ENCODE measurements at places on chromosomes 11 and 22.
A peak's percentile ranks its signal among the peaks of the same experiment; 100 is the strongest.

GRCh38 chr11:112156956-112157766 lies 6.7 kb downstream of the IL18 start:
- DNase-seq: peak; percentile 30

- no peak for DNase-seq
These were observed 459.3 kb downstream of the BRD1 start for GRCh38 chr22:49368221-49368975.

DNA sequence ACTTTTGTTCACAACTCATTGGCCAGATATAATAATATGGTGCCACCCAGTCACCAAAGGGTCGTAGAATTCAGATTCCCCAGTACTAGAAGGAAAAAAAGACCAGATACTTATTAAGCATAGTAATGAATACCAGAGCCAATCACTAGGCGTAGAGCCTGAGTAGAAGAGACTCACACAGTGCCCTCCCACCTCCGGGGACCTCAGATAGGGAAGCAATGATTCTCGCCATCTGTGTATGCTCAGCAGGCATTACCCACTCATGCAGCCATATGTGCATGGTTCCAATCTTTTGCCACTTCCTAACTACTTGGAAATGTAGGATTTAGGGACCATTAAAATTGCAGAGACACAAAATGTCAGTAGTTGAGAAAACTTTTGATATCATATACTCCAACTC lies 85.3 kb downstream of the C11orf87 start:
- DNase-seq: no peak

- DNase-seq: no peak
These were observed 1.9 kb downstream of the MUC5B start for GRCh38 chr11:1224491-1225385.

- no peak for DNase-seq
These were observed 60.2 kb downstream of the CDKN1C start for GRCh38 chr11:2825261-2825888.

- no peak for DNase-seq
These were observed 227.2 kb downstream of the FAM76B start for GRCh38 chr11:95562196-95562921.

- DNase-seq: no peak
These were observed 395.9 kb upstream of the CCDC90B start for GRCh38 chr11:83681906-83682610.

DNA sequence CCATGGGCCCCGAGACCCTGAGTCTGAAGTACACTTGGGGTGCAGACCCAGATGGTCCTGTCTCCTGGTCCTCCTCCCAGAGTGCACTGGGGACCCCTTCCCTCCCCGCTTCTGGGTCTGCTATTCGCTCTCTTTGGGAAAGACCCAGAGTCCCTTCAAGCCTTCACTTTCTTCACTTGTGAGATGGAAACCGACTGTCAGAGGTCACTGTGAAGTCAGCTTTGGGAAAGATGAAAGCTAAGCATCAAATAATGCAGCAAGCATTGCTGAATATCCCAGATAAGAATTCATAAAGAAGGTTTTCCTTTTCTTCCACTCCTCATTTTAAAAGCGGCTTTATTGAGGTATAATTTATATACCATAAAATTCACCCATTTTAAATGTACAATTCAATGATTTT lies 105.0 kb upstream of the CSNK2A3 start:
- no peak for DNase-seq

DNA sequence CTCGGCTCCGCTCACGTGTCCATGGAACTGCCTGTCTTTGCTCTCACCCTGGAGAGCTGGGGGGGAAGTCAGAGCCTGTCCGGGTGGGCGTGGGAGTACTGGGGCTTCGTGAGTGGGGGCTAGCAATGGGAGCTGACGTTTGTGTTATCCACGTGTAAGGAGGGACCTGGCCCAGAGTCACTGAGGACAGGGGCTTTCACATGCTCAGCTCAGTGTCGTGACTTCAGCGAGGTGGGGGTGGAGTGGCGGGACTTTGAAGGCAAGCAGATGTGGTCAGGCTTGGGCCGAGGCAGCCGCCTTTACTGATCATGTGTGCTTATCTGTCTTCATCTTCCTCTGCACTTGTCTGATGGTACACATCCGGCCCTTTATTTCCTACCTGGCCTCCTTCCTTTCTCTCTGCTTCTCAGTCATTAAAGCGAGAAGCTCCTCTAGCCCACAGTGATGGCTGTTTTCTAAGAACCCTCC lies 113.1 kb upstream of the NNMT start:
- peak; percentile 63 for DNase-seq

DNA sequence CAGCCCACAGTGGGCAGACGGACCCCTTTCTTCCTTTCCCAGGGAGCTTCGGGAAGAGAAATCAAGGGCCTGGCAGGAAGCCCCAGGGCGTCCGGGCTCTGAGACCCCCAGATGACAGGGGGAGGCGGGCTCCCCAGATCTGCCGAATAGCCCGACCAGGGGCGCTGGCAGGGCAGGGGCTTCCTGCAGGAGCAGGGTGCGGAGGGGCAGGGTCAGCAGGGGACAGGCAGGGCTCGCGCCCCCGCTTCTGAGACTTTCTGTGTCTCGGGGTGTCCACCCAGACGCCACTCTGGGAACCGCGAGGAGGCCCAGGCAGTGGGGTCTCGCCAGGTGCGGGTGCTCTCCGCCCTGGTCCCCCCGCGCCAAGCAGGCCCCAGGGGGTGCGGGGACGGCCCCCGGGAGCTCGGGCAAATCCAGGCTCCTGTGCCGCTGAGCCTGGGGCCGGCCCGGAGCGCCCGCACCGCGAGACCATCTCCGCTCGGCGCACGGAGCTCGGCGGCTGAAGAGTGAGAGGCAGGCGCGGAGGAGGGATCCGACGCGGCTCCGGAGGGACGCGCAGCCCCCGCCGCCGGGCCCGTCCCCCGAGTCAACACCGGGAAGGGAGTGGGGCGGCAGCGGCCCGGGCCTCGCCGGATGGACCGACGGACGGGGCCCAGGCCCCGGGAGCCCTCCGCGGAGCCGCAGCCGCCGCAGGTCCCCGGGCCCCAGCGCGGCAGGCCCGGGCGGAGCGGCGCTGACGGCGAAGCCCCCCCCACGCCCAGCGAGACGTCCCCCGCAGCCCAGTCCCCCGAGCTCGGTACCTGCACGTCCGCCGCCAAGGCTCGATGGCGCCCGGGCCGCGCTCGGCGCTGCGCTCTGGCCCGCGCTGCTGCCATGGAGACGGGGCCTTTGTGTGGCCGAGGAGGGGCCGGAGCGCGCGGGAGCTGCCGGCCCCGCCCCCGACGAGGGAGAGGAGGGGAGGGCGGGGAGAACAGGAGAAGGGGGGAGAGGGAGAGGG lies at the start of gene PLXNB2:
PLXNB2 (minus strand) TSS at position 894 of the 997 bp plus-strand sequence. CDS start 17,062 bp downstream, outside the sequence.
- DNase-seq: peak; percentile 19

GRCh38 chr11:68377389-68377795 lies 65.0 kb downstream of the LRP5 start:
- no peak for DNase-seq

- no peak for DNase-seq
These were observed 5.4 kb downstream of the NAV2 start for GRCh38 chr11:19718051-19718450.

DNA sequence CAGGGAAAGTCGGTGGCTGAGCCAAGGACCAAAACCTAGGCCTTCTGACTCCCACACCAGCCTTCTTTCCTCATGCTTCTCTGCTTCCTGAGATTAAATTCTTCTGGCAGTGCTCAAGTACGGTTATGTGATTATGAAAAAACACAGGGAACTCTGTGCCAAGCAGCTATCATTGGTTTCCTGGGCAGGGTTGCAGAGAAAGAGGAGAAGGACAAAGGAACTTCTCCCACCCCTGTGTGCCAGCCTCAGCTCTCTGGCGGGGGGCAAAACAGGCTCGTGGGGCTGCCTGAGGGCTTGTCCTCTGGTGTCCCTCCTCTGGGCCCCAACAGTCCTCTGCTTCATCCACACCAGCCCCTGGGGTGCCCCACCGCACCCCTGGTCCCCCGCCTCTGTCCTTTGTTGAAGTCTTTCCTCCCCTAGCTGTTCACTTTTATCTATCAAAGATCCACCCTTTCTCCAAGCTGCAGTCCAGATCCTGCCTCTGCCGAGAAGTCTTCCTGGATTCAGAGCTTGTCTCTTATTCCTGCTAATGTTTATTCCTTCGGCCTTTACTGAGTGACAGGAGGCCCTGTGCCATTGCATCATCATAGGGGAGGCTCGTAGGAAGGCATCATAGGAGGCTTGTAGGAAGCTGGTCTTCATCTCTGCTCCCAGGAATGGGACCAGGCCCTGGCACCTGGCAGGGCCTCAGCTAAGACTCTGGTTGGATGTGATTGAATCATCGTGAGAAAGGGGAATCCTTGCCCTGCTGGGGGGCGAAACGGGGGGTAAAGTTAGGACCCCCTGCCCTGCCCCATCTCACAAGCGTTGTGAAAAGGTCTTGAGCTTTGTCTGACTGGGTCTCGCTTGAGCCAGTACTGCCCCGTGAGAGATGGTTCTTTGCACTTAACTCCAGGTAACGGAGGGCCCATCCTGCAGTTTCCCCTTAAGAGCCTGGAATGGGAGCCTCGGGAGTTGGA lies 11.5 kb upstream of the FTH1 start:
- DNase-seq: no peak

GRCh38 chr22:23159291-23159630 lies 14.0 kb downstream of the RAB36 start:
- DNase-seq: no peak

- no peak for DNase-seq
These were observed 84.2 kb upstream of the GALNT18 start for GRCh38 chr11:11706028-11706427.

DNA sequence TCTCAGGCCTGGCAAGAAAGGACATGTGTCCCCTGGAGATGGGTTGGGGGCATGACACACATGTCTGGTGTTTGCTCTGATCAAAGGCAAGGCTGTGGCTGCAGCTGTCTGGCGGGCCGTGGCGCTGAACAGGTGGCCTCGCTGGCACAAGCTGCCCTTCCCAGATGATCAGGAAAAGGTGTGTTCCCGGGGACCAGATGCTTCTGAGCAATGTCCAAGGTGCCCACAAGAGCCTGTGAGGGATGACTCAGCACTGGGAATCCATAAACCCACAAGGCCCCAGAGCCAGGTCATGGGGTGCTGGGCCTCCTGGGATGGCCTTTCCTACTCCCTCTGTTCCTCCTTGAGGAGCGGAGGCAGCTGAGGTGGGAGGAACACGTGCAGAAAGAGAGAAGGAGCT lies 9.7 kb upstream of the LRP5 start:
- DNase-seq: no peak

GRCh38 chr11:95140397-95141033 lies 50.9 kb downstream of the ENDOD1 start:
- DNase-seq: no peak

- DNase-seq: peak; percentile 27
These were observed 7.0 kb upstream of the GAB2 start for GRCh38 chr11:78424334-78425270.

GRCh38 chr11:131692151-131692550 lies 321.7 kb downstream of the NTM start:
- peak; percentile 24 for DNase-seq

DNA sequence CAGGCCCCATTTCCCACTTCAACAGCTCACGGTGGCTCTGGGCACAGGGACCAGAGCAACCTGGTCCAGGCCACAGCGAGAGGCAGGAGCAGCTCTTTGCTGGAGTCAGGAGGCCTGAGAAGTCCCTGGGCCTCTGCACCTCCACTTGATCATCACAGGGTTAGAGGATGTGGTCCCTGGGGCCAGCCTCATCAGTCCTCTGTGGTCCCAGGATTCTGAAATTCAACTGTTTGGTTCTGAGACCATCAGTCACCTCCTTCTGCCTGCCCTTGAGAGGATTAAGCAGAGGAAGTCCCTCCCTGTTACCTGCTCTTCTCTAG lies 24.9 kb upstream of the CBX7 start:
- no peak for DNase-seq

DNA sequence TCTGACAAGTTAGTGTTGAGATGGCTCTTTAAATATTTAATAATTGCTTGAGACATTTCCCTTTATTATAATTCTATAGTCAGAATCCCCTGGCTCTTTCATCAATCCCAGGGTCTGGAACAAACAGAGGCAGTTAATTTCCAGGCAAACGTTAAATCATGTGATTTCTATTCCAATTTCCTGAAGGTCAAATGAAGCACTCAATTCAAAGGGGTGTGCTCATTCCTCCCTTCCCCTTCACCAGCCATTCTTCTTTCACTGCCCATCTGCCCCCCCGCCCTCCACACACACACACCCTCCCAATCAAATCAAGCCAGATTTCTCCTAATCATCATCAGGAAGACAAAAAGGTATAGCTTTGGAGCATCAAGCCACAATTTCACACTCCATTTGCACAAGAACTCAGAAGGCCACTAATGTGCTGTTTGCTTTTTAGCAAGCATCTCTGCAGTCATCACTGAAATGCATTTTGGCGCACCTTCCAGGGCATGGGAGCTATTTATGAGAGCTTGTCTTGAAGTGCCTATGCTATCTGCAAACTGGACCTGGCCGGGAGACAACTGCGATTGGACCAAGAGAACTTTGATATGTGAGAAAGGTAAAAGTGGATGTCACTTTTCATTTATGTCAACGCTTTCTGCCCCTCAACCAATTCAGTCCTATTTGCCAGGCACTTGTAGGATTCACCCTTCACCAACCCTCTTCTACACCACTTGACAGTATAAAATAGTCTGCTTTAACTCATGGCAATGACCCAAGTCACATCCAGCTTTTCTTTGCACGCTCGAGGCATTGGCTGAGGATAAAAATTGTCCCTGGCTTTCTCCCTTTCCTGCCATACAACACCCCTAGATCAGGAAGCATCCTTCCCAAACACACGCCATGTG lies 315.1 kb upstream of the API5 start:
- no peak for DNase-seq

DNA sequence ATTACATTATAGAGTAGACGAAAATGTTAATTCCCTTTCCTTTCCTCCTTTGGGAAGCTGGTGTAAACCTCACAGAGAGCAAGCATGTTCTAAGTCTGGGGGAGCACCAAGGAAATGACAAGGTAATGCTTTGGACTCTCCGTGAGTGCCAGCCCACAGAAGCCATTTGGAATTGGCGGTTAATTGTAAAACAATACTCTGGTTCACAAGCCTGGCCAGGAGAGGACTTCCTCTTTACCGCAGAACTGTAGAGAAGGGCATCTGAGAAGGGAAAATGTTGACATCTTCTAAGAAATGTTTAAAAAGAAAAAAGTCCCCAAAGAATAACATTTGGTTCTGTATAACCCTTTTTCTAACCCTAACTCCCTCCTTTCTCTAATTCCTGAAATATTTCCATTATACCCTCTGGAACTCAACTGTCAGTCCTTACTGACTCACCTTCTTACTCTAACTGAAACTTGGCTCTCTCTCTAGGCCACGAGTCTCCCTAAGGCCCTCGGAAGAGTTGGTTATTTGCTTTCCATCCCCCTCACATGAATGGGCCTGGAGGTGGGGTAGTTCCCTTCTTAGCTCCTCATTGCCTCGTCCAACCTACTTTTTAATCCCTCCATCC lies 379.8 kb downstream of the SOX6 start:
- DNase-seq: no peak

DNA sequence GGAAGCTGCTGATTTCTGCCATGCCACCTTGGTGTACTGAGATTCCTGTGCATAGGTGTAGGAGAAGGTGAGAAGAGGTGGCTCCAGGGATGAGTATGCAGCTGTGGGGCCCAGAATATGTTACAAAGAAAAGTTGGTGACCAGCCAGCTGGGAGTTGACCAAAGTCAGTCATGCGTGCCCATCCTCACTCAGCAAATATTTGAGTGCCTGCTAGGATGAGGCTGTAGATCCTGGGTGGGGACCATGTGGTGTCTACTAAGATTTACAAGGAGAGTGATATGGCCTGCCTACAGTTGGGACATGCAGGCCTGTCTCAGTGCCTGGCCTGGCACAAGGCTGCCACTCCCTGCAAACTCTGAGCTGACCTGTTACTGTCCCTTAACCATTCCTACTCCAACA lies 19.4 kb downstream of the RNF185 start:
- no peak for DNase-seq
